NCI-H1930 (cell line): ENCODE measurements at places on chromosomes 4 and X.

DNA sequence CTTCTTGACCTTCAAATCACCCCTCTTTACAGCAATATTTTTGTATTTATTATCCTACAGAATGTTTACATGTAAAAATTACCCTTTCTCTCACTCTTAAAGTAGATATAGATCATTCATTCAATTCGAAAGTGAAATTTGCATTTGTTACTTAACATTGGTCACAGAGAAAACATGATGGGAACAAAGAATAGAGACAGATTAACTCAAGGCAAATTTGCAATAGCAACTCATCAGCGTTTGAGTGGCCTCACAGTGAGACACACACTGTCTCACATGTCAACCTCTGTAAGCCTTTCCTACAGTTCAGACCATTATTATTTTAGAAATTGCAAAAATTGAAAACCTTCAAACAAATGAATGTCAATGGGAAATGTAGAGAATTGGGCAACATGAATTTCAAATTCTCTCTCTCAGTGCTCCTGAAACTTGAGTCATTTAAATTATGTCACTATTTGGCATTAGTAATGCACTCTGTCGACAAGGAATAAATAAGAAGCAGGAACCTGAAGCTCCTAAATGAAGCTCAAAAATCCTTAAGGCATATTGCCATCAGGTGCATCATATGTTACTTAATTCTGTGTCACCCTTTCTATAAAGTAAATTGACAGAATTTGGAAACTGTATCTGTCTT is 148.3 kb upstream of the ANXA10 start:
- no peak for DNase-seq

GRCh38 chr4:179071131-179071530 is 1628.9 kb upstream of the AGA start:
- DNase-seq = no peak

DNA sequence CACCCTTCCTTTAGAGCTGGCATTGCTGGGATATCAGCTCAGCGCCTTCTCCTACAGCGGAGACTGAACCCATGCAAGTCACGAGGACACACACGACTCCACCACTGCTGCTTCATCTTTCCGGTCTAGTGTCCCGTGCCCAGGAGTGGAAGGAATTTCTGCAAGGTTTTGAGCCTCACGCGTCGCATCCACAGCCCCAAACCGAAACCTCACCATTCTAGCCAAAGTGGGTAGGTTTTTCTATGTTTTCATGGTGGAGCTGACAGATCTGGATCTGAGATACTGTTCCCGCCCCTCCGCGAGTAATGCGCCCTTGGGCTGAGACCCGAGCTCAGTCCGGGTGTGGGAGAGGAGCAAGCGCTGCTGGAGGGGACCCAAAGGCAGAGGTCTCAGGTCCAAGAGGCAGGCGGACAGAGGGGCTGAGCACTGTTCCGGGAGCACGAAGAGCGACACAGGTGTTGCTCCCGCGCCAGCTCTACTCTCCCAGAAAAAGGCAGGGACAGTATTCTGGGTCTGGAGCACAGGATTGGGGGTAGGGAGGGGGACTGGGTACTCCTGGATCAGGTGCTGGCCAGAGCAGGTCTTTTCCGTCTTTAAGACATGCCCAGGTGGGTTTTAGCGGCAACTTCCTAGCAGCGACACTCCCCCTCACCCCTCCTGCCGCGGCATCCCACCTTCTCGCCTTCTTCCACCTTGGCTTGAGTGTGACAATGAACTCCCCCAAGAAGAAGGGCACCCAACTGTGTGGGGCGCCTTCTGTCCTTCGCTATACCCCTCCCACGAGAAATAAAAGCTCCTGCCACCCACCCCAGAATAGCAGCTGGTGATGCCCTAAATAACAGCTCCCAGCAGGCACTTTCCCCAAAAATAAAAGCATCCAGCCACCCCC is 1.8 kb downstream of the EPHA5 start:
- DNase-seq = no peak

DNA sequence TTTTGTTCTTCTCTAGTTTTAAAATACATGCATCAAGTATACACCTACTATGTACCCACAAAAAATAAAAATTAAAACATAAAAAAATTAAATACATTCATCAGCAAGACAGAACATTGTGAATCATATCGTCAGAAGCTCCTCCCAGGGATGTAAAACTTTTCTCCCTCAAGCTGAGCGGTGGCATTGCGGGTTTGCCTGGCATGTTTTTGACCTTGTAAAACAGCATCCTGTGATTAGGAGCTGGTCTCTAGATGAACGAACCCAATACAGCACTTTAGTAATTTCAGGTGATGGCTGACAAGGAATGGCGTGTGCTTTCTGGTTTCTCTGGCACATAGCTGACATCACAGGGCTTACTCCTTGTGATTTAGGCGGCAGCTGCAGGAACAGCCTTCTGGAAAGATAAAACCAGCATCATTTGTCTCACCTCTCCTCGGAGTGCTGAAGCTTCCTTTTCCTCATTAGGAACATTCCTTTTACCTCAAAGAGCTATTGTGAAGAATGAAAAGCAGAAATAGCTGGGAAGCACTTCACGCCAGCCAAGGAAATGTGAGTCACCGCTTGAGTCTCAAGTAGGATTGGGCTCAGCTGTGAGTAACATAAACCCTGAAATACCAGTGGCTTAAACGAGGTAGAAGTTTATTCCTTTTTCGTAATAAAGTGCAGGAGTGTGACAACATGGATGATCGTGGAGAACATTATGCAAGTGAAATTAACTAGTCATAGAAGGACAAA is 44.3 kb downstream of the NYX start:
- no peak for DNase-seq

DNA sequence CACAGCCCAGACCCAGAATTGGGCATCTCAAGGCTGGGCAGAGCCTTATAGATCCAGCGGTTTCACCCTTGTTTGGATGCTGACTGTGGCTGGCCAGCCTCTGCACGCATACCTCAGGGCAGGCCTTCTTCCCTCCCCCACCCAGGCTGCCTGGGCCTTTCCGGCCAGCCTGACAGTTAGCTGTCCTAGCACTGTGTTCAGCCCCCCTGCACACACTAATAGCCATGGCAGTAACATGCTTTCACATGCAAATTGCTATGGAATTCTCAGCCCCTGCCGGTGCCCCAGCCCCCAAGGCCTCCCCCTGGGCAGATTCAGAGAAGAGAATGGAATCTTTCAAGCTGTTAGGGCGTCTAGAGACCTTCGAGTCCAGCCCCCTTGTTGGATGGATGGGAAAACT is 17.7 kb downstream of the EFNB1 start:
- DNase-seq = no peak

DNA sequence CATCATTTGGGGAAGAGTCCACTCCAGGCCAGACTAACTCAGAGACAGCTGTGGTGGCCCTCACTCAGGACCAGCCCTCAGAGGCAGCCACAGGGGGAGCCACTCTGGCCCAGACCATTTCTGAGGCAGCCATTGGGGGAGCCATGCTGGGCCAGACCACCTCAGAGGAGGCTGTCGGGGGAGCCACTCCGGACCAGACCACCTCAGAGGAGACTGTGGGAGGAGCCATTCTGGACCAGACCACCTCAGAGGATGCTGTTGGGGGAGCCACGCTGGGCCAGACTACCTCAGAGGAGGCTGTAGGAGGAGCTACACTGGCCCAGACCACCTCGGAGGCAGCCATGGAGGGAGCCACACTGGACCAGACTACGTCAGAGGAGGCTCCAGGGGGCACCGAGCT is 3.3 kb upstream of the ERAS start:
- peak; percentile 1 for DNase-seq

- DNase-seq = no peak
Observed at GRCh38 chrX:17563076-17563475, 174.2 kb upstream of the SCML1 start.

GRCh38 chrX:118215346-118215745 is 98.7 kb upstream of the KLHL13 start:
- DNase-seq = no peak

GRCh38 chr4:70706044-70706461 is 15.7 kb upstream of the RUFY3 start:
- no peak for DNase-seq

DNA sequence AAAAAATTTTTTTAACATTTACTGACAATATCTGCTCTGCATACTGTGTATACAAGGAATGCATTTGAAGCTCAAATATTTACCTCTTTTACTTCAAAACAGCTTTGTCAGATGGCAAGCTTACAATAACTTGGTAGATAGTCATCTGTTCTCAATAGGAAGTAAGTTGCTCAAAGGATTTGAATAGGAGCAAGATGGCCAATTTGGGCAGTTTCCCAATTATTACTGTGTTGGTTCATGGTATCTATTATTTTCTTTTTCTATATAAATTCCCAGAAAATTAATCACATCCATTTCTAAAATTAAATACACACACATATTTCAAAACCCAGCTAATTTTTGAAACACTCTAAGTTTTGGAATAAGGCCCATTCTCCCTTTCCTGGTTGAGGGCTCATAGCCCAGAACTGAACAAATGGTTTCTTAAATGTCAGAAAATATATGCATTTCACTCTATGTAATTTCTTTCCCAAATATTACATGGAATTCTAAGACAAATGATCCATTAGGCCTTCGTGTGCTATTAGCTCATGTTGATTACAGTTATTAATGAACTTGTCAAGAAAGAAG is 60.2 kb upstream of the BLTP1 start:
- DNase-seq = no peak

- DNase-seq = no peak
Observed at GRCh38 chrX:132482632-132483031, 6.2 kb downstream of the MBNL3 start.

DNA sequence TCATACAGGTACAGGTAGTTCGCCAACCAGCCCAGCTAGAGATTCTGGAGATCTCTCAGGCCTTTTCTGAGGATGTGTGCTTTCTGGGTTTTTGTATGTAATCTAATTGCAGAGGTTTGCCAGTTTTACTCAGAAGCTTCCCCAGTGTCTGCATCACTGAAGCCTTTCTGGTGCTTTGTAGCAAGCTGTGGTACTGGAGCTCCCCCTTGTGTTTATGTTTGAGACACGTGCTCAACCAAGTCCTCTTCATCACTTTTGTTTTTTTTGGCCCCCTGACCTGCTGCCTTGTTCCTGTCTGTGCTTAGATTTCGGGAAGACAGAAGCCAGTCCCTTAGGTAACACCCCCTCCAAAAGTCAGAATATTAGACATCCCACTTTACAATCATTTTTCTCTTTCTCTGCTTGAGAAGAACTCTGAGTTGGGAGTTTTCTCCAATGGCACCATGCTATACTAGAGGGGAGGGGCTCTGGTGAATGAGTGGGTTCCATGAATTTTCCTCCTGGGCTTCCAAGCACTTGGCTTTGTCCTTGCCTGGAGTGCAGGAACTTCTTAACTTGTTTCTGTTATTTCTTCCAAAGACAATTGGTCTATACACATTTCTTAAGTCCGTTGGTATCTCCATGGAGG is 128.4 kb upstream of the TBC1D9 start:
- DNase-seq = peak; percentile 3

- DNase-seq = no peak
Observed at GRCh38 chr4:105887508-105887907, 7.8 kb upstream of the NPNT start.

- DNase-seq = no peak
Observed at GRCh38 chrX:45850775-45851433, 650.2 kb upstream of the DIPK2B start.
